ENCODE measurements at places on chromosomes 3 and 15.

DNA sequence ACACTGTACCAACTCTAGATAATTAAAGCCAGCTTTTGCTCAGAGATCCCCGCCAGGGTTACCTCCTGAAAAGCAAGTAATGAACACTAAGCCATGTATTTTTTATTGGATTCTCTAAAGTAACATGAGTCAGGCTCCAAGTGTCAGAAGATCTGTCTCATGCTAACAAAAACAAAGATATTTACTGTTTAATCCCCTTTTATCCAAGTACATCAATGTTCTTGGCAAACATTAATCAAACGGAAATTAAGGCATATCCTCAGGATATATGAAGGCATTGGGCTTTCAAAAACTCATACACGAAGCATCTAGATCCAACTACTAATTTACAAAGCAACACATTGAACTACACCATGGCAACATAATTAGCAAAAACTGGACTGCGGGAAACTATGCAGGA lies 37.2 kb downstream of the MYO5A start:
- DNase-seq = no peak

DNA sequence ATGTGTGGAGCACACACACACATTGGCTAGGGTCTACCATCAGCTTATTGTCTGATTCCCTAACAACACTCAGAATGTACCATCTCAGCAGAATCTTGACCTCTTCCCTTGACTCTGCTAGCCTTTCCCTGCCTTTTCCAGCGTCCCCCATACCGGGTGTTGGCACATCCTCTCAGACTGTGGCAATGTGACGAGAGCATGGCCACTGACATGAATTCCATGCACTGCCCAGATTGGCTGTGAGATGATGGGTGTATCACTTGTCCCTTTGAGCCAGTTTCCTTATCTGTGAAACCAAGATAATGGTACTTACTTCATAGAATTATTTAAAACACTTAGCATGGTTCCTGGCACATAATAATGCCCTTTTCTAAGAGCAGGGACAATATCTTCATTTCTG lies 60.3 kb upstream of the EIF1B start:
- no peak for DNase-seq

GRCh38 chr3:9175421-9175820 lies 74.0 kb downstream of the SRGAP3 start:
- no peak for DNase-seq

GRCh38 chr3:67854663-67855062 lies 200.3 kb upstream of the SUCLG2 start:
- no peak for DNase-seq

DNA sequence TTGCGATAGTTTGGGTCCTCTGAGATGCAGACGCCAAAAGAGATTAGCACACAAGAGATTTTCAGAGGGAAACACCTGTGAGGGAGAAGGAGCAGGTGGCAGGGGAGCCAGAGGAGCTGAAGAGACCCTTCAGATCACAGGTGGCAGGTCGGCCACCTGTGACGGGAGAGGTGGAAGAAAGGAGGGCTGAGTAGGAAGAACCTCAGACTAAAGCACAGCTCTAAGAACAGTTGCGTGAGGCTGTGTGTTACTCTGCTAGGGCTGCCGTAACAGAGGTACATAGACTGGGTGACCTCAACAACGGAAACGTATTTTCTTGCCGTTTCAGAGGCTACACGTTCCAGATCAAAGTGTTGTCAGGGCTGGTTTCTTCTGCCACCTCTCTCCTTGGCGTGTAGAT lies 38.5 kb downstream of the C2CD4A start:
- DNase-seq = no peak

DNA sequence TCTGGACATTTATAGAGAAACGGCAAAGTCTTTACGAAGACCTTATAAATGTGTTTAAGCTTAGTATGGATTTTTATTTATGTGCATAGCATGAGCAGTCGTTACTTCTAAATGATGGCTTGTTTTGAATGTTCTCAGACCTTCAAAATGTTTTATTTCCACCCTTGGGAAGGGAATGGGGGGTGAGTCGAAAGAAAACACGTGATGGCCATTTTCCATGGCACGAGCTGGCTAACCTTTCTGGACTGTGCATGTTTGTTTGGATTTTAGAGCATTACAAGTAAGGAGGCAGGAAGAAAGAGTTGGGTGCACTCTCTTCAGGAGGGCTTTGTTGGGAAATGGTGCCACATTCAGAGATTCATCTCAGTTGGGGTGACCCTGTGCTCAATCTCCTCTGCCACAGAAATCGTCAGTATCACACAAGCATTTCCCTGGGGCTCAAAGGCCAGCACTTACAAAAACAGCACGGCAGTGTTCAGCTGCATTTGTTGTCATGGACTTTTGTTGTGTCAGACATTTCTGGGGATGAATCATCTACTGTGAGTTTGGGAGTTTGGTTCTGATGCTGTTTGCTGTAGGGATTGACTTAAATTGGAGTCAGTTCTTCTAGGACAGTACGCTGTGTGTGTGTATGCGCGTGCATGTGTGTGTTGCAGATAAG lies 52.3 kb upstream of the ADAMTS9 start:
- DNase-seq = no peak

- no peak for DNase-seq
These were observed 62.3 kb downstream of the TMEM44 start for GRCh38 chr3:194570898-194571297.

DNA sequence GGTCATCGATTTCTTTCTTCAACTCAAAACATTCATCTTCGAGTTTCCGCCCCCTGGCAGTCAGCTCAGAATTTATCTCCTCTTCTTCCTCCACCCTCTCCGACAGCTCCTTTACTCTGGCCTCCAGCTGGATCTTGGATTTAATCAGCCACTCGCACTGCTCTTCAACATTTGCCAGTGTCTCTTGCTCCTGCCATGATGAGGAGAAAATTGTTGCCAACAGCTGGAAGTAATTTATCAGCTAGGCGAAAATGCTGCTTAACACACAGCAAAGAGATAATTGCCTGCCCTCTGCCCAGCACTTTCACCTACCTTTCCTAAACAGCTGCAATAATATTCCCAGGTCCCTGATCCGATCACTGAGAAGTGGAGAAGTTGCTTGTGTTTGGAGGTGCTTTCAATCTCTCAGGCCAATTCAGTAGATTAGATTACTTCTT lies 69.3 kb downstream of the MYH15 start:
- DNase-seq = no peak

DNA sequence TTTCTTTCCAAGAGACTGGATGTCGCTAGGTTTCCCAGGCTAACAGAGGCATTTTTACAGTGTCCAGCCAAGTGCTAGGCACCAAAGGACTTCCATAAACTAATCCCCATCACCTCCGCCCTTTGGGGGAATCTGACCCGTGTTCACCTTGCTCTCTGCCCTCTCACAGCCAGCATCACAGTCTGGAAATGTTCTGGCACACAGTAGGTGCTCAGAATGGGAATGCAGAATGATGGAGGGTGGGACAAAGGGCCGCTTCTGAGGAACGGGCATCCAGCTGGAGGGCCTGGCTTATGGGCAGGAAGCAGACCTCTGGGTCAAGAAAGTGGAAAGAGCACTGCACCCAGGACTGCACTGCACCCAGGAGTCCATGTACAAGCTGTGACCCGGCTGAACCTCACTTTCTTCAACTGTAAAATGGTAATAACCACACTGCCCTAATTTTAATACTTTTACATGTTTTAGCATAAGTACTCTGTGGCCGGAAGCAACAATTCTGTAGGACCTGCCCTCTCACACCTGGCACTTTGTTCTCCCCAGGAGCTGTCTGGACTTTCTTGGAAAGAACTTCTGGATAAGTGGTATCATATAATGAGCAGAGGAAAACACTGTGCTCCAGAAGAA lies 901 bp upstream of the NMB start:
- DNase-seq = no peak

DNA sequence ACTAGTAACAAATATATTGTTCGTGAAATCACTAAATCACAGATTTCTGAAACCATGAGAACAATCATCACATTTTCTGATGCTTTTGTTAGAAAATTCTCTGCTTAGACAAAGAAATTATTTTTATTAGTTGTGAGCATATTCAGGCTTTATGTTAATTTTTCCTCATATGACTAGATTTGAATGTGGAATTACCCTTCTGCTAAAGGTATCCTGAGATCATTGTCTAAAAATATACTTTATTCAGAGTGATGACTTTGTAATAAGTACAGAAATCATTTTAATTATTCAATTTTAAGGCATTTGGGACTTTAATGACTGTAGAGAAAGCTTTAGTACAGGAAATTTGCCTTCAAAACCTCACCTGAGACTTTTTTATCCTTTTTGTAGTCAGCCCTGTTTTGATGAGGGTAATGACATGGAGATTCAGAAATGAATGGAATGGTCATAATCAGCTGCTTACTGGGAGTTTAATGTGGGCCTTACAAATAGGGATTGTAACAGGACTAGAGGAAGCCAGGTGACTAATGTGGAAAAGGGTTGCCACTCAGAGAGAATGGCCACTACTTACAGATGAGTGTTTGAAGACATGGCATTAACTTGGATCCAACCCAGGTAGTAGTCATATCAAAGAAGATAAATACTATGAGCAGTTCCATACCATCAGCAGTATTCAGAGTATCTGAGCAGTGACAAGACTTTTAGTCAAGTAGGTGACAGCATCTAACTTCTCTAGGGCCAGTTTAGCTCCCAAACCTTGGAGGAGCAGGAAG lies 148.3 kb downstream of the MBNL1 start:
- DNase-seq = no peak

DNA sequence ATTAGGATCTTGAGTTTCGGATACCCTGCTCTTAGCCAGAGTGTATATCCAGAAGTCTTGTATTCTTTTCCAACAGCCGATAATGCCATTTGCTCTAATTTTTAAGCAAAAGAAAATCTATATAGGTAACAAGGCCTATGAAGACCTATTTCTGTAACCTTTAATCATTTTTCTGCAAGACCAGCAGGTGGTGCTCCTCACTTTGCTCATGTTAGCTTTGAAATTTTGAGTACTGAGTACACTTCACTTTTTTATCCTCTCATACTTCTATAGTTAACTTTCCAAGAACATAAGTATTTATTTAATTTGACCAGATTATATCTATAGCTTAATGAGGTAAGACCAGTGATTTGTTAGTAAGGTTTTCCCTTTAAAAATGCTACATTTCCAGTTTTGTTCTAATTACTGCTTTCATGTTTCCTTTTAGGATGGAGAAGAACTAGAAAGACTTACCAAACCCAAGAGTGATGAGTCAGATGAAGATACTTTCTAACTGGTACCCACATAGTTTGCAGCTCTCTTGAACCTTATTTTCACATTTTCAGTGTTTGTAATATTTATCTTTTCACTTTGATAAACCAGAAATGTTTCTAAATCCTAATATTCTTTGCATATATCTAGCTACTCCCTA lies 20.5 kb downstream of the SLC35A5 start:
- DNase-seq = no peak

- no peak for DNase-seq
These were observed 26.1 kb upstream of the GREM1 start for GRCh38 chr15:32691689-32692038.

DNA sequence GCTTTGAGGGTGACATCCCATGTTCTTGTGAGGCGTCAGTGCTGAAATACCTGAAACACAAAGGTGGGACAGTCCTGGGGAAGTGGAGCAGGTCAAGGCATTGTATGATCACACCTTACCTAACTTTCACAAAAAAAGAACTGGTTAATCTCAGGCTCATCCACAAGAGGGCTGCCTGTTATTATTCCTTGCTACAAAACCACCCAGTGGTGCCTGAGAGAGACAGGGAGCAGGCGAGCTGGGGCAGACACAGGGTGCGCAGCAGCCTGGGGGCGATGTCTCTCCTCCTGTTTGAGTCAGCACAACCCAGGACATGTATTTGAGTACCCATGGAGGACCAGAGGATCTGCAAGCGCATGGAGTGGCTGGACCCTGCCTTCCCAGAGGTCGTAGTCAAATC lies 316.8 kb upstream of the ATP10A start:
- no peak for DNase-seq

GRCh38 chr3:17181413-17181907 lies 296.7 kb downstream of the PLCL2 start:
- no peak for DNase-seq

DNA sequence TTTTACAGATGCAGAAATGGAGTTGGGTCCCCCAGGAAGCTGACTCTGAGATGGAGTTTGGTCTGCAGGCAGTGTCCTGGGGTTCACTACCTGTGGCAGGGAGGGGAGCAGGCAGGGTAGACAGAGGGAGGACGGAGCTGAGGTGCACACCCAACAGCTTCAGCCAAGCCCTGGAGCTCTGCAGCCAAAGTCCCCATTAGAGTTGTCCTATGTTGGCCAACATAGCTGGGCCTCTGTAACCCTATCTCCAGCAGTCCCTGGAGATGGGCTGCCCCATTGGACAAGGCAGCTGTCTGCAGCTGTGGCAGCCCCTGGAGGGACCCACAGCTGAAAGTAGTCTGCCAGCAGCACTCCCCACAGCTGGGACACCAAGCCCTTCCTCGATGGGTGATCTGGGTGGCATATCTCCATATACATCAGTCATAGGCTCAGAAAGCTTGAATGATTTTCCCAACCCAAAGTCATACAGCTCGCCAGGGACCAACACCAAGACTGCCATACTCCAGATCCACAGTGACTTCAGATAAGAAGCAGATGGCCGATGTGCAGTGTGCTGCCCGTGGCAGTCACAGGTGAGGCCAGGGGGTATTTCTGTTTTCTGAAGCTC lies 31.9 kb downstream of the STARD5 start:
- DNase-seq = no peak

GRCh38 chr3:114442246-114442645 lies 148.4 kb downstream of the TIGIT start:
- no peak for DNase-seq

- no peak for DNase-seq
These were observed 137.5 kb upstream of the SLC2A2 start for GRCh38 chr3:171164067-171164465.

GRCh38 chr15:63238796-63239195 lies 38.6 kb upstream of the APH1B start:
- DNase-seq = peak; percentile 22

Measured in GM18507 (cell line).